ENCODE measurements at places on chromosomes 12 and 14. TPM values are rescaled to one million over a fixed set of nuclear protein-coding genes. Genes with fewer than 3 reads are reported as not detected.

DNA sequence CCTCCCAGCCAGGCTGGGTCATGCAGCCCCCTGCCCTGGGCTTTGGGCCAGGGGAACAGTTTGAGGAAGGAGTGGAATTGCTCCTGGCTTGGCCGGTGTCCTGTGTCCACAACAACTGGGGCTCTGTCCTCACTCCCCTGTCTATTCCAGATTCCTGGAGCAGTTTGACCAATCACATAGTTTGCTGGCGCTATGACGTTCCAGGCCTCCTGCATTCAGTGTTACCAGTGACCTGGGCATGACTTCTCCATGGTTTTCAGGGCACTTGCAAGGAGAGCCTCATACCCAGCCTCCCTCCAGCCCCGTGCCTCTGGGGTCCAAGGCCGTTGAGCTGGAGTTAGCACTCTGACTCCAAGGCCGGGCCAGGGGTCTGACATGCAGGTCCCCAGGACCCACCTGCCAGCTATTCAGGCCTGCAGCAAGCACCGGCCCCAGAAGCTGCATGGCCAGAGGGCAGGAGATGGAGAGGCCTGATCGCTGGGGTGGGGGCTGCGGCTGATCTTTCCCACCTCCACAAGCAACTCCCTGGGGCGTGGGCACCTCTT lies 34.2 kb downstream of the ISCA2 start:
- ATAC-seq: no peak

- no peak for ATAC-seq
Observed at GRCh38 chr14:33449268-33449667, 501.6 kb downstream of the EGLN3 start.

- no peak for ATAC-seq
Observed at GRCh38 chr12:75872762-75873161, 158.8 kb downstream of the PHLDA1 start.

GRCh38 chr12:124956571-124956970 lies 32.4 kb downstream of the DHX37 start:
- no peak for ATAC-seq

GRCh38 chr14:75399843-75400775 lies 27.7 kb upstream of the JDP2 start:
- ATAC-seq: peak; percentile 26

- ATAC-seq: no peak
Observed at GRCh38 chr12:15751741-15752140, 37.4 kb downstream of the EPS8 start.

DNA sequence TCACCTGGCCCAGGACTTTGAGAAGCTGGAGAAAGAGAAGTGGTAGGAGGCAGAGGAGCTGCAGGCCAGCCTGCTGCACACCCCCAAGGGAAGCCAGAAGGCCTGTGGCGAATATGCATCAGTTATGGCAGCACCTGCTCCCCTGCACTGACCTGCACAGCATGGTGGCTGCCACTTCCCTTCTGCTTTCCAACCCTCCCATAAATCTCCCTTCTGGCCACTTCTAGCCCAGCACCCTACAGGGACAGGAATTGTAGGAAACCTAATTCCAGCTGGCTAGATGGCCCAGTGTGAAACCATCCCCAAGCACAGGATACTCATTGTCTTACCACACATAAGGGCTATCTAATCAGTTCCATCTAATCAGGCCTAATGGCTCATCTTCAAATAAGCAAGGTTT lies 136.3 kb downstream of the TBX3 start:
- no peak for ATAC-seq

GRCh38 chr12:59724011-59724695 lies 128.3 kb downstream of the SLC16A7 start:
- ATAC-seq: no peak

OAS2 gene
- 44.6 TPM for total RNA-seq

ETFBKMT gene
- 0.24 TPM for total RNA-seq
